Activated CD4-positive, CD25-positive, alpha-beta regulatory T cell (primary cell): ENCODE measurements at places on chromosomes 1 and 21.

- DNase-seq: no peak
Observed at GRCh38 chr1:11648732-11649158, 5.5 kb downstream of the FBXO2 start.

- DNase-seq: no peak
Observed at GRCh38 chr1:4933232-4933631, 278.8 kb downstream of the AJAP1 start.

DNA sequence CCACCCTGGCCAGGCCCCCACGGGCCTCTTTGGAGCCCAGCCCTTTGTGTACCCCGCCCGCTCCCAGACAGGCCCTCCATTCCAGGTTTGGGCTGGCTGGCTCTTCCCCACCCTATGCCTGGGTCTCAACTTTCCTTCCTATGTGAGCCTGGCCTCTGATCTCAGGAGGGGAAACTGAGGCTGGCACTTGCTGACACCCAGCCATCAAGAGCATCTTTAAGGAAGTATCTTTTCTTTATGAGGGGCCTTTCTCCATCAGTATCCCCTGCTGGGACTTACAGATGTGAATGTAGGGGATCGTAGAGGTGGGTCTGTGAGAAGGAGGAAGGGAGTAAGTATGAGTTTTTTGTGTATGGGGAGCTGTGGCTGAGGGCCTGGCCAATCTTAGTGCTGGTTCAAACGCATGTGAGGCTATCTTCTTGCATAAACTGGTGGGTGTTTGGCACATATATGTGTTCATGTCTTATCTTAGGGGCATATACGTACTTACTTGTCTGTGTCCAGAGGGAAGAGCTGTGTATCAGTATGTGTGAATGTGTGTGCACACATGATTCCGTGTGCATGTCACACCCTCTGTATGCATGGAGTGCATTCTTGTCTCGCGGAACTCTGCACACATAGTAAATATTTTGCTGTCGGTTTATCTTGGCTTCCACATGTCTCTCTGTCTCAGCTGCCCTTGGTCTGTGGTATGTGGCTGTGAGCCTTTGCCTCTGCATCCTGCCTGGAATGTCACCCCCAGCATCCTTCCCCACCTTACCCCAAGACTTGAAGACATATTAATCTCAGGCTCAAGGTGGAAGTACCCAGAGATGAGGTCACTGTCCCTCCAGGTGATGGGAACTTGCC, 5.4 kb downstream of the NECTIN4 start:
- DNase-seq: no peak

- no peak for DNase-seq
Observed at GRCh38 chr1:65470766-65471165, 50.3 kb downstream of the LEPR start.

GRCh38 chr1:209307846-209308245, 275.7 kb upstream of the CAMK1G start:
- no peak for DNase-seq

DNA sequence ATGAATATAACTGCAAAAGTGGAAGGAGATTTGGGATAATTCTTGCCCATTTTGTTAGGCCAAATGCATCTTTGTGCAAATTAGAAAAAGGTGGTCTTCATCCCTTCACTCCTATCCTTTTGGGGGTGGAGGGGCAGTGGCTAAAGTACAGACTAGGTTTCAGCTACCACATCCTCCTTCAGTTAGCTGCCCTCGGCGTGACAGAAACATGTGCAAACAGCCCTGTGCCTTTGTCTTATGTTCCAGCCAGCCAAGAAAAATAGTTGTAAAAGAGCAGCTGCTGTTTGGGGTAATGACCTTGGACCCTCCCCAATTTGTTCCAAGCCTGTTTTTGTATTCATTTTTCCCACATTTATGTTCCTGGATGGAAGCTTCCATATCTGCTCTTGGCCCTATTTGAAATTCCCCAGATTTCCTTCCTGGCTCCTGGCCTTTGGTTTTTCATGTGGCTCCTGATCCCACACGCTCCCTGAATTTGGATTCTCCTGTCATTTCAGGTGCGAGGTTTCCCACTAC, 8.3 kb upstream of the LGALS8 start:
- DNase-seq: no peak

- no peak for DNase-seq
Observed at GRCh38 chr1:29643281-29643680, 407.0 kb downstream of the PTPRU start.
